ENCODE measurements at places on chromosomes 5 and 9.

GRCh38 chr5:82798676-82799075 is 278.5 kb downstream of the TMEM167A start:
- no peak for DNase-seq

- DNase-seq = no peak
Observed at GRCh38 chr9:128226412-128226801, 23.2 kb downstream of the DNM1 start.

GRCh38 chr9:129697656-129698253 is 32.3 kb downstream of the PRRX2 start:
- peak; percentile 51 for DNase-seq

- no peak for DNase-seq
Observed at GRCh38 chr5:80739898-80740297, 85.1 kb upstream of the DHFR start.

DNA sequence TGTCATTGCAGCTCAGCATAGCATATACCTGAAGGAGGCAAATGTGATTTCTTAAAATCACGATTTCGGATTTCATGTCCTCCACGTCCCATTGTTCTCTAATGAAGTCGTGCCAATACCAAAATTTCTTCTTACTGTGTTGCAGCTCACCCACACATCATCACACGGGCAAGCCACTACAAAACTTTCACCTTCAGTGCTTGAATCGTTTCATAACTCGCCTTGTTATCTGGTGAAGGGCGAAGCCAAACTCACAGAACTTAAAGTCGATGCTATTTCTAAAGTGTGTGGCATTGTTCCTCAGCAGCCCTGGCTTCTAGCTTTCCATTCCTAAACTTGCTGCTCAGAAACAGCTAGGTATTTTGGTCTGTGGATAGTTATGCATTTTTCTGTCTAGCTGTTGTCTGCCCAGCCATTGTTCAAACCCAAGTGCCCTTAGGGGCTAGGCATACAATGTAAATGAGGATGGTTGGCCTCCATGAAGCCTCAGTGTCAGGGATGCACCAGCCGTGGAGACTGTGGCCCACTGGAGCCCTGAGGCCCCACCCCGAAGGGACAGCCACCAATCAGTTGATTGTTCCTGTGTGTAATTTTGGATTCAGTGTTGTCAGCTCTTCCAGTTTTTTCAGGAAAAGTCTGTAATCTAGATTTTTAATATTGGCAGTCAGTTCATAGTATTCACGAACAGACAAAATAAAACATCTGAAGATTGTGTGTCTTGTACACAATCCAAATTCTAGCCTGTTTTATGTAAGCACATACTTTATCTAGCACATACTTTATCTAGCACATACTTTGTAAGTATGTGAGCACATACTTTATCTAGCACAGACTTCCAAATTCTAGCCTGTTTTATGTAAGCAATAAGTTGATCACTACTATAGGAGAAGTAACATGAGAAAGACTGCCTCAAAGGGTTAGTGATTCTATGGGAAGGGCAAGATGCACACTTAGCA is 112.8 kb downstream of the DAPK1 start:
- DNase-seq = no peak

- DNase-seq = peak; percentile 13
Observed at GRCh38 chr5:137858223-137858916, 9.3 kb upstream of the MYOT start.

- DNase-seq = no peak
Observed at GRCh38 chr5:81808106-81808505, 57.2 kb upstream of the SSBP2 start.

DNA sequence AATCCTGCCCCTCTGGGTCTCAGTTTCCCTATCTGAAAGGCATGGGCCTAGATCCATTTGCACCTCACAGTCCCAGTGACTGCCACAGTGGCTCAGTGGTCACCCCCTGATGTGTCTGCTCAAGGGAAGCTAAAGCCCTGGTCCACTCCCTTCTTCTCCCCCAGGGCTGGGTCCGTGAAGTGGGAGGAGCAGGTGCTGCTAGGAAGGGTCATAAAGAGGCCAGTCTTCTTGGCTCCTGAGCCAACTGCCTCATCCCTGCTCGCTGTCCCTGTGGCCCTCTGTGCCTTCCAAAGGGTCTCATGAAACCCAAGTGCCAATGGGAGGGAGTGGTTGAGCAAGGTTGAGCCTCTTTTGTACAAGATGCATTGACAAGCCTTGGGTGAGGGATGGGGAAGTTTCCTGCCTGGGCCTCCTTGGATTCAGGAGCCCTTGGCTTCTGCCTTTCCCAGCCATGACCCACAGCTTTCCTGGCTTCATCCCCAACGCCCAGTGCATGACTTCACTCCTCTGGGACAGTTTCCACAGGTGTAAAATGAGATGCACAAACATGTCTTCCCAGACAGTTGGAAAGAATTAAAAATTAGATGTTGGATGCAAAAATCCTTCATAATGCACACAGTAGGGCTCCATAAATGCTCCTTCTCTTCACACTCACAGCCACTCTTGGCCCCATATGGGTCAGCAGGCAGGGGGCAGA is 1.6 kb upstream of the SLC6A7 start:
- no peak for DNase-seq

- DNase-seq = no peak
Observed at GRCh38 chr5:89213573-89213972, 330.6 kb upstream of the MEF2C start.

GRCh38 chr9:127979015-127979332 is 1.8 kb downstream of the EEIG1 start:
- DNase-seq = no peak

- DNase-seq = no peak
Observed at GRCh38 chr5:71895546-71895945, 176.5 kb downstream of the CARTPT start.

DNA sequence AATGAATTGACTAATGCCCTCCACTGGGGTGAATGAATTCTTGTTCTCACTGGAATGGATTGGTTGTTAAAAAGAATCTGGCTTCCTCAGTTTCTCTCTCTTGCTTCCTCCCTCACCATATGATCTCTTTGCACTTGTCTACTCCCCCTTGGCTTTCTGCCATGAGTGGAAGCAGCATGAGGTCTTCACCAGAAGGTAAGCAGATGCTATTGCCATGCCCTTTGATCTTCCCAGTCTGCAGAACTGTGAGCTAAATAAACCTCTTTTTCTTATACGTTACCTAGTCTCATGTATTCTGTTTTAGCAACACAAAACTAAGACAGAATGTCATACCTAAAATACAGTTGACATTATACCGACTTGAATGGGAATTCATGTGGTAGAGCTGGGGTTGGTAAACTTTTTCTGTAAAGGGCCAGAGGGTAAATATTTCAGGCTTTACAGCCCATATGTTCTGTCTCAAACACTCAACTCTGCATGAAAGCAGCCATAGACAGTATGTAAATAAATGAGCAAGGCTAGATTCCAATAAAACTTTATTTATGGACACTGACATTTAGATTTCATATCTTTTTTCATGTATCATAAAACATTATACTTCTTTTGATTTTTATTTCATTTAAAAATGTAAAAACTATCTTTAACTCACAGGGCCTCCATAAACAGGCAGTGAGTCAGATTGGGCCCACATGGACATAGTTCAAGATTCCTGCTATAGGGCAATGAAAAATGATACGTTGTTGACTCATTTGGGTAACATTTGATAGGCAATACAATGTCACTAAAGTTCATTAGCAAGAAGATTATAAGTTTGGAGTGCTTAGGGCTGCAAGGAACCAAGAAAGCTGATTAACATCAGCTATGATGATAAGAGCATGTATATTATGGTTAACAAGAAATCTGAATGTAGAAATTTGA is 79.4 kb upstream of the TLE4 start:
- DNase-seq = no peak

- peak; percentile 87 for DNase-seq
Observed at GRCh38 chr5:91313757-91314673, 69.1 kb downstream of the ARRDC3 start.

- DNase-seq = no peak
Observed at GRCh38 chr9:81890104-81890503, 38.1 kb upstream of the SPATA31D4 start.

- DNase-seq = peak; percentile 44
Observed at GRCh38 chr5:32916648-32917047, 205.5 kb downstream of the NPR3 start.

GRCh38 chr5:138533973-138534941 is 8.8 kb downstream of the ETF1 start:
- no peak for DNase-seq

- peak; percentile 50 for DNase-seq
Observed at GRCh38 chr9:16501141-16501540, 369.3 kb downstream of the BNC2 start.

DNA sequence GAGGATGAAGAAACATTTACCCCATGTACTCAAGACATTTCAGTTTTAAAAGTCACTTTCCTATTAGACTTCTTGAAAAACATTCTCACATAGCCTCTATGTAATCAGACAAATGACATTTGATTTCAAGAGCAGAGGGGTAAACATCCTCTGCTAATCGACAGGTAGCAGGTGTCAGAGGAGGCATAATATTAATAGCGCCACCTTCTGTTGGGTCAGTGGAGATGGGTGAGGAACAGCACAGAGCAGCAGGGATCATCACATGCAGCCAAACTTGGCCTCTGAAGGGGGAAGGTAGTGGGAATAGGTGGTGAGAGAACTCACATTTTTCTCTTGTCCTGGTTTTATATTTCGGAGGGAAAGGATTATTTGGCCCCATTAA is 3.3 kb upstream of the LSM11 start:
- DNase-seq = peak; percentile 39

DNA sequence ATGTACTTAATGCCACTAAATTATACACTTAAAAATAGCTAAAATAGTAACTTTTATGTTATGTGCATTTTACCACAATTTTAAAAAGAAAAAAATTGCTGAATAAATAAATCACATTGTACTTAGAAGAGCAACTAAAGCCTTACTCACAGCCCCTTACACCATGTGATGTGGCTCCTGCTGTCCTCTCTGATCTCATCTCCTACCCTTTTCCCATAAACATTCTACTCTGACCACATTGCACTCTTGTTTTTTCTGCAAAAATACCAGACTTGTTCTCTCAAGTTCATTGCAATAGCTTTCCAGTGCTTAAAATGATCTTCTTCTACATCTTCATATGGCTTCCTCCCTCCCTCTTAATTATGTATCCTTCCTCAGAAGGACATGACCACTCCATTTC is 268.4 kb downstream of the ELAVL2 start:
- no peak for DNase-seq

DNA sequence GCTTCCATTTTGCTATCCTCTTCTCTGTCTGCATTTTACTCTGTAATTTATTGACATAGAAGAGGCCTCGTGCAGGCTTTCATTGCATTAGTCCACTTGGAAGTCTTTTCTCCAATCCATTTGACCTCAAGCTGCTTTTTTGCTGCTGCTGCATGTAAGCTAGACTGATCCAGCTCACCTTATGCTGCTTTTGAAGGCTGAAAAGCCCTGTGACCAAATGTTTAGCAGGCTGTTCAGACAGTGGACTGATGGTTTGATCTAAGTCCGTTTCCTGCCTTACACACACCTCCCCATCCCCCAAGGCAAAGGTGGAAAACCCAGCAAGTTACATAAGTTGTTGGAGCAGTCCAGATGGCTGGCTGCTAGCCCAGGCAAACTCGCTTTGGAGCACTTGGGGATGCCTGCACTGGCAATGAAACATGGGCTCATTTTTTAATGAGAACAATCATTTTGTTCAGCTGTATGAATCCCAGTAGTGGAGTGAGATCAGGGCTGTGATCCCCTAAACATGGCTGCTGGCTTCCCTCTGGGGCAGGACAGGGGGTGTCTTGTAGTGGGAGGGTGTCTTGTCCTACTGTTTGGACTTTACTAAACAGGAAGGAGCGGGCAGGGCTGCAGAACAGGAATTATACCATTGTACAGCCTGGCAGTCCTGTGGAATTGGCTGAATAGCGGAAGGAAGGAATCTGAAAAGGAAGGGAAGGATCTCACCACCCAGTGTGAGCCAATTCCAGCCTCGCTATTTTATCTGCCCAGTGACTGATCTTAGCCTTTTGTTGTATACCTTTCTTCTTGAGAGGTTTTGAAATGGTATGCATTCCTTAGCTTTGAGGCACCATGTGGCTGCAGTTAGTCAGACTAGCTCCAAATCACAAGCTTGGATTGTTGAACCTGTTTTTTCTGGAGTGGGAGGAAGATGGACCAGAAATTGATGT is 212.0 kb downstream of the ARHGAP26 start:
- DNase-seq = peak; percentile 90

GRCh38 chr9:127540664-127541041 is 71.4 kb upstream of the STXBP1 start:
- DNase-seq = no peak

DNA sequence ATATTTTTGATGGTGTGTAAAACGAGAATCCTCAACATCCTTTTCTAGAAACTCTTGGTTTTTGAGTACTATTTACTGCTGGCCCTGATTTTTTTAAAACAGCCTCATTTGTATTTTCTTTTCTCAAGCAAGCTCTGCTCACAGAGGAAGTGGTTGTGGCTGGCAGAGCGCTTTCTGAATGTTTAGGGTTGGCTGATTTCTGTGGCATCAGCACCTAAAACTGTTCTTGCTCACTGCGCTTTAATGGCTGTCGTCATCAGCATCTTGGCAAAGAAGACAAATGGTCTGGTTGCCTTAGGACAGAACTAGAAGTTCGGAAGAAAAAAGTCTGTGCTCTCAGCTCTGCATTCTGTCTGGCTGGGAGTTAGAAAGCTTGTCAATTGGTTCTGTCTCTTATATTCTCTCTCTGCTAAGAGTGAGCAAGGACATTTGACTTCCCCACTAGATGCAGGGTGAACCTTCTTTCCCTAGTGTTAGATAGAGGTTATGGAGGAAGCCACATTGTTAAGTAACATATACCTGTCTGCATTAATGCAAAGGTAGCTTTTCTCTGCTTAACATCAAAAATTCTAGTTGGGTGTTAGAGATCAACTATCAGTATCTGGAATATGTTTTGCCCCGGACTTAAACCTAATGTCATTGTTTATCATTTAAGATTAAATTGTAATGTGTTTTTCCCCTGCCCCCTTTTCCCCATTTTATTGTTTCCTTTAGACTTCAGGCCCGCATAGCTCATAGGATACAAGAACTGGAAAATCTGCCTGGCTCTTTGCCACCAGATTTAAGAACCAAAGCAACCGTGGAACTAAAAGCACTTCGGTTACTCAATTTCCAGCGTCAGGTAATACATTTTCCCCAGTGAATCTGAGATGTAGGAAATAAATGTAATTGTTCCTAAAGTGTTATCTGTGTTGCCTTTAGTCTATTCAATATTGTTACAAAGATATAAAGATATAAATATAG is 39.0 kb downstream of the SMARCA2 start:
- DNase-seq = no peak

GRCh38 chr5:78550891-78551290 is 97.7 kb downstream of the LHFPL2 start:
- no peak for DNase-seq

GRCh38 chr5:62982348-62982747 is 403.7 kb downstream of the LRRC70 start:
- DNase-seq = no peak

GRCh38 chr9:88872192-88872946 is 118.9 kb upstream of the S1PR3 start:
- no peak for DNase-seq

DNA sequence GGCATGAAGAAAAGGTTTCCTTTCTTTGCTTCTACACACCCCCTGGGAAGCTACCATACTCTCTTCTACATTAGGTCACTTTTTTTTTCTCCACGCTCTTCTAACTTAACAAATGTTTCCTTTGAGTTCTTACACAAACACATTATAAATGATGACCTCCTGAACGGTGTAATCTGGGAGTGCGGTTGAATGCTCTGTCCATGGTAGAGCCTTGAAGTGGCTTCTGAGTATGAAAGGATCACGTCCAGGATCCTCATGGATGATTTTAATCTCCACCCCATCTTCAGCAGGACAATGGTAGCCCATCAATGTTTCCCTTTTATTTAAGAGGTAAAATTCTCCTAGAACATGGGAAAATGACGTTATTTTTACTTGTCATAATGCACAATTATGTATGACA is 587.3 kb downstream of the SEMA5A start:
- DNase-seq = no peak
